ENCODE measurements at places on chromosomes 4 and X. TPM values are rescaled to one million over a fixed set of nuclear protein-coding genes. Genes with fewer than 3 reads are reported as not detected.

MAGEB10 gene
- total RNA-seq = not detected

FUNDC1 gene
- 11.9 TPM for total RNA-seq

- H3K27ac ChIP-seq = no peak overlapping the region
- H3K27me3 ChIP-seq = no peaks in the 10 kb centered on the region
- no peak overlapping the region for H3K4me3 ChIP-seq
- no peak for DNase-seq
- no peaks in the 10 kb centered on the region for H3K4me1 ChIP-seq
- H3K36me3 ChIP-seq = no peaks in the 10 kb centered on the region
These were observed 15.7 kb downstream of the LGI2 start for GRCh38 chr4:25015012-25015411.

GRCh38 chr4:42453612-42454011 is 56.3 kb downstream of the SHISA3 start:
- no peak overlapping the region for H3K27ac ChIP-seq
- no peaks in the 10 kb centered on the region for H3K36me3 ChIP-seq
- no peaks in the 10 kb centered on the region for H3K27me3 ChIP-seq

- H3K4me3 ChIP-seq = no peak overlapping the region
- DNase-seq = no peak
- H3K27ac ChIP-seq = no peak overlapping the region
- no peaks in the 10 kb centered on the region for H3K36me3 ChIP-seq
These were observed 132.0 kb downstream of the CPZ start for GRCh38 chr4:8724436-8725070.

GRCh38 chr4:23060776-23061175 is 368.0 kb downstream of the GBA3 start:
- no peaks in the 10 kb centered on the region for H3K27me3 ChIP-seq
- DNase-seq = no peak
- H3K4me1 ChIP-seq = no peaks in the 10 kb centered on the region
- H3K4me3 ChIP-seq = no peak overlapping the region

- no peaks in the 10 kb centered on the region for H3K36me3 ChIP-seq
- H3K27ac ChIP-seq = no peak overlapping the region
- H3K4me3 ChIP-seq = no peak overlapping the region
- H3K27me3 ChIP-seq = no peaks in the 10 kb centered on the region
- no peaks in the 10 kb centered on the region for H3K4me1 ChIP-seq
- DNase-seq = no peak
These were observed 47.8 kb upstream of the CAMK2D start for GRCh38 chr4:113809311-113809710.

- H3K4me3 ChIP-seq = peak within 1 kb of the TSS; percentile 36
- no peaks in the 10 kb centered on the region for H3K4me1 ChIP-seq
- no peaks in the 10 kb centered on the region for H3K36me3 ChIP-seq
- DNase-seq = peak; percentile 29
- H3K27ac ChIP-seq = peak within 1 kb of the TSS; percentile 58
These were observed at the start of gene TLR3 for GRCh38 chr4:186068581-186069348. Gene TLR3, plus strand, starts transcription at chr4:186069156. Its CDS starts 7,464 bp downstream, at chr4:186076620.

DNA sequence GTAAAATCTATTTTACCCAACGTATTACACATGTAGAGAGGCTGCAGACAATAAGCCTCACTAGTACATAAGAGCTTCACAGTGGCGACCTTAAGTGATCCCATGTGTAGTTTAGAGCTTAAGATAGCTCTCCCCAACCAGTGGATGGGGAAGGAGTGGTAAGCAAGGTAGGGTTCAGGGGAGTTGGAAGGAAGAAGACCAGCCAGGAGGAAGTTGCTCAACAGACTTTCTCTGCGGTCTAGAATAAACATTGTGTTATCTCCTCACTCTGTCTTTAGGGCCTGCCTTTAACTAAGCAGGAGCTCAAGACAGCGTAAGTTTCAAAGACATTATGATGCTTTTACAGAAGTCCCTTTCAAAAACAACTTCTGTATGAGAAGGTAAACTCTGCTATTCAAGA is 16.8 kb downstream of the MEPE start:
- no peaks in the 10 kb centered on the region for H3K36me3 ChIP-seq
- H3K4me1 ChIP-seq = no peaks in the 10 kb centered on the region
- H3K27ac ChIP-seq = no peak overlapping the region
- no peaks in the 10 kb centered on the region for H3K27me3 ChIP-seq
- no peak for DNase-seq

DNA sequence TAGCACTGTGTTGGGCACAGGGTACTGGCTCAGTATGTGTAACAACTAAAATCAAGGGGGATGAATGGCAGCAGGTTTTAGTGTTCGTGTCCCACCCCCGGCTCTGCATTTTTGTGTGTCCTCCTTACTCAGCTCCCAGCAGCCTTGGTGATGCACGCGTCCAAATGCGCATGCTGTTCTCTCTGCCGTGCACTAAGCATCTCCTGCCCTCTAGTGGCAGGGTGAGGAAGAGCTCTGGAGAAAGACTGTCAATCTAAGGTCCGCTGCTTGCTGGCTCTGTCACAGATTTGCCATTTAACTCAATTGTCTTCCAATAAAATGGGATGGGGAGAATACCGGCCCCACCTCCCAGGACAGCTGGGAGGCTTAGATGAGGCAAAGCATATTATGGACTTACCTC is 61.4 kb downstream of the WFS1 start:
- no peaks in the 10 kb centered on the region for H3K4me1 ChIP-seq
- H3K27ac ChIP-seq = no peak overlapping the region
- H3K36me3 ChIP-seq = no peaks in the 10 kb centered on the region
- H3K27me3 ChIP-seq = no peaks in the 10 kb centered on the region
- DNase-seq = no peak

GRCh38 chr4:40314951-40315350 is 20.2 kb upstream of the CHRNA9 start:
- H3K36me3 ChIP-seq = no peaks in the 10 kb centered on the region
- H3K4me3 ChIP-seq = no peak overlapping the region
- DNase-seq = no peak
- H3K27me3 ChIP-seq = no peaks in the 10 kb centered on the region

- H3K4me1 ChIP-seq = no peaks in the 10 kb centered on the region
- H3K27ac ChIP-seq = no peak overlapping the region
- no peaks in the 10 kb centered on the region for H3K27me3 ChIP-seq
These were observed 46.8 kb downstream of the EPHA5 start for GRCh38 chr4:65623506-65623905.

DNA sequence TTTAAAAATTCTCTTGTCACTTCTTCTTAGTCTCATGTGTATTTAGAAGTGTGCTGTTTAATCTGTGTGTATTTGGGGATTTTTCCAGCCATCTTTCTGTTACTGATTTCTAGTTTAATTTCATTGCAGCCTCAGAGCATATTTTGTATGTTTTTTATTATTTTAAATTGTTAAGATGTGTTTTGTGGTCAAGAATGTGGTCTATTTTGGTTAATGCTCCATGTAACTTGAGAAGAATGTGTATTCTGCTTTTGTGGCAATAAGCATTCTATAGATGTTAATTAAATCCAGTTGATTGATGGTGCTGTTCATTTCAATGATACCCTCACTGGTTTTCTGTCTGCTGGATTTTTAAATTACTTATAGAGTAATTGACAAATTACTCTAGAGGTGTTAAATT is 38.9 kb downstream of the ANXA10 start:
- no peaks in the 10 kb centered on the region for H3K27me3 ChIP-seq
- no peaks in the 10 kb centered on the region for H3K4me1 ChIP-seq
- no peak overlapping the region for H3K4me3 ChIP-seq

DNA sequence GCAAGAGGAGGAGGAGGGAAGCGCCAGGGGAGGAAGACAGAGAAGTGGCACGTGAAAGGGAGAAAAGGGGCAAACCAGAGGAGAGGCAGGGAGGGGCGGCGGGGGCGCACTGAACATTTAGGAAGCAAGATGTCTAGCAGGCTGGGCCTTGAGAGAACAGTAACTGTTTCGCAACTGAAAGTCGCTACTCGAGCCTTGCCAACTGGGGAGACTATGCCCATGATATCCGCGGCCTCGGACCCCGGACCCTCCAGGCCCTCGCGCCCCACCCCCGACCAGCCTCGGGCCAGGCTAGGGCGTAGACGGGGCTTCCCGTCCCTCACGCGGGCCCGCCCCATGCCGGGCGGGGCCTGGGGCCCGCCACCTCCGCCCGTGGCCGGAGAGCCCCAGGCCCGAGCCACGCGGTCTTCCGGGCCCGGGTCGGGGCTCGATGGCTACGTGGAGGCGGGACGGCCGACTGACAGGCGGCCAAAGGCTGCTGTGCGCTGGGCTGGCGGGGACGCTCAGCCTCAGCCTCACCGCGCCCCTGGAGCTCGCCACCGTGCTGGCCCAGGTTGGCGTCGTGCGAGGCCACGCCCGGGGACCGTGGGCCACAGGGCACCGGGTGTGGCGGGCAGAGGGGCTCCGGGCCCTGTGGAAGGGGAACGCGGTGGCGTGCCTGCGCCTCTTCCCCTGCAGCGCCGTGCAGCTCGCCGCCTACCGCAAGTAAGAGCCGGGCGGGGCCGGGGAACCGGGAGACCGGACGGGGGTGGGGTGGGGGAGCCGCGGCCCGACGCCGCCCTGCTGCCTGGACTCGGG is at the start of gene SLC25A43:
Gene SLC25A43 (plus strand): TSS at position 363 of the 798 bp plus-strand sequence. CDS start 68 bp downstream, at position 431.
- no peaks in the 10 kb centered on the region for H3K27me3 ChIP-seq
- peak; percentile 64 for DNase-seq
- H3K27ac ChIP-seq = peak within 1 kb of the TSS; percentile 78
- H3K36me3 ChIP-seq = no peaks in the 10 kb centered on the region
- peak within 1 kb of the TSS; percentile 48 for H3K4me3 ChIP-seq
- H3K4me1 ChIP-seq = no peaks in the 10 kb centered on the region

DNA sequence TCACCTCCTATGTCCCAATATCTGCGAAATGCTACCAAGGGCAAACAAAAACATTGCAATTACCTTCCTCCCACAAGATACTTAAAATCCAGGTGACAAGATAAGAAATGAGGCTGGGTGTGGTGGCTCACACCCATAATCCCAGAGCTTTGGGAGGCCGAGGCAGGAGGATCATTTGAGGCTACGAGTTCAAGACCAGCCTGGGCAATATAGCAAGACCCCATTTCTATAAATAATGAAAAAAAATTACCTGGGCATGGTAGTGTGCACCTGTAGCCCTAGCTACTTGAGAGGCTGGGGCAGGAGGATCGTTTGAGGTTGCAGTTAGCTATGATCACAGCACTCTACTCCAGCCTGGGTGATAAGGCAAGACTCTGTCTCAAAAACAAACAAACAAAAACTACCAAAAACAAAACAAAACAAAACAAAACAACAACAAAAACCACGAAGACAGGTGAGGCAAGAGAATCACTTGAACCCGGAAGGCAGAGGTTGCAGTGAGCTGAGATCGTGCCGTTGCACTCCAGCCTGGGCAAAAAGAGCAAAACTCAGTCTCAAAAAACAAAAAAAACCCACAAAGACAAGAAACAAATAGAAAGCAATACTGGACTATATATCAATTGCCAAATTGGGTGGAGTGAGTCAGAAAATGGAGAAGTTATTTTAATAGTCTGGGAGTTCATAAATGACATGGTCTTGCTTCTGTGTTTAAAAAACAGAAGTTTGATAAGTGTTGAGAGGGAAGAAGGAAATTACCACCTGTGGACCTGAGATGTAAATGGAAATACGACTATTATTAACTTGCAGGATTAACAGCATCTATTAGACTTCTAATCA is 176.5 kb downstream of the FBXW7 start:
- no peak for DNase-seq
- no peaks in the 10 kb centered on the region for H3K27me3 ChIP-seq
- no peaks in the 10 kb centered on the region for H3K4me1 ChIP-seq
- no peak overlapping the region for H3K4me3 ChIP-seq

GRCh38 chrX:23789386-23790154 is 6.6 kb downstream of the SAT1 start:
- no peak for DNase-seq
- H3K4me3 ChIP-seq = no peak overlapping the region
- no peaks in the 10 kb centered on the region for H3K4me1 ChIP-seq
- no peak overlapping the region for H3K27ac ChIP-seq
- no peaks in the 10 kb centered on the region for H3K27me3 ChIP-seq

DNA sequence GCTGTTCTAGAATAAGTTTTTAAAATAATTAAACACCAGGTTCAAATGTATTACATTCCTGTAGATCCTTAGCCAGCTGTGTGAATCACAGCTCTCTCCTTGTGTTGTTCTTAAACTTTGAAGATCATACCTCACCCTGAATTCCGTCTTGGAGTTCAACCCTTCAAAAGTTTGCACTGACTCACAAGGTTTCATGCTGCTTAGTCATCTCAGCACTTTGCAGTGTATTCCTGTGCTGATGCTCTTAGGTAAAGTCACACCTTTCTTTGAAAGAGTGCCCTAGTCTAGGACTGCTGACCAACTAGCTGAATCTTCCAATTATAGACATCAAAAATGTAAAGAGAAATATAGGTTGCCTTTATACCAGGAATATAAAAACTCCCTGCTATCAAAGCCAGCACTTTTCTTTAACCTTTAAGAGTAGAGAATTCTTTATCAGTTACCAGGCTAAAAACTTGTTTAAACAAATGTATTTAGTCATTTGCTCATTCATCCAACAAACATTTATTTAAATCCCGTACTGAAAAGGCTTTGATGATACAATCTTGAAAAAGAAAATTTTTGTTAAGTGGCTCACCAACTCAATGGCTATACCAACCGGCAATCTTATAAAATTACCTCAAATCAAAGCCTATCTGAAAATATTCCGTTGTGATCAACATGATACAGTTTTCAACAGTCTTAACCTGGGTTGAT is 169.7 kb downstream of the RAP1GDS1 start:
- no peak for DNase-seq
- H3K4me3 ChIP-seq = no peak overlapping the region
- no peaks in the 10 kb centered on the region for H3K36me3 ChIP-seq

- no peaks in the 10 kb centered on the region for H3K4me1 ChIP-seq
- no peaks in the 10 kb centered on the region for H3K36me3 ChIP-seq
- no peak for DNase-seq
- no peaks in the 10 kb centered on the region for H3K27me3 ChIP-seq
- H3K4me3 ChIP-seq = no peak overlapping the region
These were observed 11.2 kb downstream of the FGFBP2 start for GRCh38 chr4:15951781-15952180.
